ENCODE measurements at places on chromosomes 1 and 21. TPM values are rescaled to one million over a fixed set of nuclear protein-coding genes. Genes with fewer than 3 reads are reported as not detected.

Gene MROH9
- not detected for polyA plus RNA-seq

Gene CDA
- 5.7 TPM for polyA plus RNA-seq

Gene GSTM1
- 2.9 TPM for polyA plus RNA-seq

Gene CDC20
- 51.7 TPM for polyA plus RNA-seq

Gene LCE2A
- not detected for polyA plus RNA-seq

Gene NPPA
- 0.85 TPM for polyA plus RNA-seq

Gene PRAMEF14
- not detected for polyA plus RNA-seq

Gene REN
- 71.1 TPM for polyA plus RNA-seq

Gene DMRTA2
- polyA plus RNA-seq: not detected

Gene FCN3
- 3.3 TPM for polyA plus RNA-seq

Gene ZSCAN20
- polyA plus RNA-seq: 5.9 TPM

Gene GJA8
- 0.57 TPM for polyA plus RNA-seq

All from renal cortex interstitium (tissue), 15 donors.